ENCODE measurements at places on chromosomes 11 and 22.

DNA sequence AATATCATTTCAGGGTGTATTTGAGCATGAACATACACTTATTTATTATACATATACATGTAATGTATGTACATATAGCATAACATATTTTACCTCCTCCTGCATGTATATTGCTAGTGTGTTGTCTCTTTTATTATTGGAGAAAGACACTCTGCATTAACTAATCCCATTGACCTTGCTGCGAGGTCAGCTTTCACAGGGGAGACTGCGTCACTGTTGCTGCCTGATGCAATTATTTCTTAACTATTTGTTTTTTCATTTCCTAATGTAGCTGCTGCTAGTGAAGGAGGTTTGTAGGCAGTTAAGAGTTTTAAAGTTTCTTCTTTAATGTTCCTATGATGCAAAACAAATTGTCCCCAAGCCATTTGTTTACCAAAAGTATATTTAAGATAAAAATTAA lies 185.4 kb upstream of the CNTN5 start:
- DNase-seq = no peak

GRCh38 chr11:7143908-7144307 lies 55.1 kb downstream of the RBMXL2 start:
- no peak for DNase-seq

DNA sequence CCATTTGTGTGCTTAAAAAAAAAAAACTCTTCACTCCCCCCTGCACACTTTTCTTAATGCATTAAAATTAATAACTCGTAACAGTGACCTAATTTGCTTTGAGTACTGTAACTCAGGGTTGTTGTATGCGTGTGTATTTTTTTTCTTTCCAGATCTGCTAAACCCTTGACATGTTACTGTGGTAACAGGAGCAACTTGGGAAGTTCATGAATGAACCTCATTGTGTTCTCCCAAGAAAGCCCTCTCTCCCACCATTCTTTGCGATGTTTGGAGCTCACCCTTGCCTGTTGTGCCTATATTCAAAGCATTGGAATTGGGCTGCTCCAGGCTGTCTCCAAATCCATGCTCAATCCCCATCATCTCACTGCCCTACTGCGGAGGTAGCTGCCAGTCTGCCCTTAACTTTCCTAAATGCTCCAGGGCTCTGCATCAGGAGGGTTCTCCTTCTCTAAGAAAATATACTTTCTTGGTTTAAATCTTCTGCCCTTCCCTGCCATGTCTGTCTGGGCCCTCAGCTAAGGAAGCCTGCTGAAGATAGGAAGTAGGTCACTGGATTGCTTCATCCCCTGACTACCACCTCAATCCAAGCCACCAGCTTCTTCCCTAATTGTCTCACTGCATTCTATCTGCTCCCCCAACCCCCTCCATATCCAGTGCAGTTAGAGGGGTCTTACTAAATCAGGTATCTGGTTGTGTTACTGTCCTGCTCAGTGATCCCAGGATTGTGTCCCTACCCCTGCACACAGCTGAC lies 70.3 kb downstream of the KIRREL3 start:
- no peak for DNase-seq

- no peak for DNase-seq
These were observed 110.1 kb downstream of the RPL27A start for GRCh38 chr11:8792710-8793109.

GRCh38 chr11:30855383-30856006 lies 269.3 kb upstream of the MPPED2 start:
- DNase-seq = no peak

DNA sequence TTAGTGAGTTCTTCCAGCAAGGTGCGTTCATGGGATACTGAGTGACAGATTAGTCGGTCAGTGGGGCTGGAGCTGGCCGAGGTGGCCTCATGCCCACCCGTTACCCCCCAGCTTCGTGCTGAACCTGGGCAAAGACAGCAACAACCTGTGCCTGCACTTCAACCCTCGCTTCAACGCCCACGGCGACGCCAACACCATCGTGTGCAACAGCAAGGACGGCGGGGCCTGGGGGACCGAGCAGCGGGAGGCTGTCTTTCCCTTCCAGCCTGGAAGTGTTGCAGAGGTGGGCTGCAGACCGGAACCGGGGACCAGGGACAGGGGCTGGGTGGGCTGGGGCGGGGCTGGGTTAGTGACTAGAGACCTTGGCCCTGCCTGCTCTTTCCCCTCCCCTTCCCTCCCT lies 2.9 kb downstream of the LGALS1 start:
- DNase-seq = no peak

DNA sequence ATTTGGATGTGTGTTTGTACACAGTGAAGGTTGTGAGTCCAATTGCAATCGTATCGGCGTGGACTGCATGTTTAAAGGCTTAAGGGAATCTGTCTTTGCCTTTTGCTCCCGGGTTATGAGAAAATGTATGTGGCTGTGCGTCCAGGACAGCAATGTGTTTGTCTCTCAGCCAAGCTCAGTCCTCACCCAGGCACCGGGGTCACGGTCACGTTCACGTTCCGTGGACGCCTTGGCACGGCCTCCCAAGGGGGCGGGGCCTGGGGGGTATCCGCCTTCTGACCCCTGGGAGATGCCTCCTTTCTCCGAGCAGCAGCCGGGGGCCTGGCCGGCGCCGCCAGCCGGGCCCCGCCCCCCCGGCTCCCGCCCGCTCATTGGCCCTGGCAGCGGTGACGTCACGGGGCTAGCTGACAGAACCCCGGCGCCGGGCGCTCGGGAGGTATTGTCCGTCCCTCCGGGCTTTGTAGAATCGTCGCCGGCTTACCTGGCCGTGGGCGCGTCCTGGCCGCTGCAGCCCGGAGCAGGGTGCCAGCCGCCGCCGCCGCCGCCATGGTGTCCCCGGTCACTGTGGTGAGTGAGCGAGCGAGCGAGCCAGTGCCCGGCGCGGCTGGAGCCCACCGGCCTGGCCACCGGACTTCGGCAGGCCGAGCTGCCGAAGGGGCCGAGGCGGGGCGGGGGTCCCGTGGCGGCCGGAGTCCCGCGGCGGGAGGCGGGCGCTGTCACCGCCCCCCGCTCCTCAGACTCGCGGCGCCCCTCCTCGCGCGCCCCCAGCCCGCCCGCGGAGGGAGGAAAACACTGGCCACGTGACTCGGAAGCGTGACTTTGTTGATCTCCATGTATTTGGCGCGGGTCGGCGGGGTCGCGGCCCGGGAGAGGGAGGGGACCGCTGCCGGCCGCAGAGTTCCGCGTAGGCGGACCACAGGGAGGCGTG lies at the start of gene TMEM86A:
Gene TMEM86A (plus strand): TSS at position 439 of the 928 bp plus-strand sequence. CDS start 108 bp downstream, at position 547.
- DNase-seq = peak; percentile 90

GRCh38 chr22:35959121-35959800 lies 69.4 kb downstream of the RBFOX2 start:
- DNase-seq = no peak

DNA sequence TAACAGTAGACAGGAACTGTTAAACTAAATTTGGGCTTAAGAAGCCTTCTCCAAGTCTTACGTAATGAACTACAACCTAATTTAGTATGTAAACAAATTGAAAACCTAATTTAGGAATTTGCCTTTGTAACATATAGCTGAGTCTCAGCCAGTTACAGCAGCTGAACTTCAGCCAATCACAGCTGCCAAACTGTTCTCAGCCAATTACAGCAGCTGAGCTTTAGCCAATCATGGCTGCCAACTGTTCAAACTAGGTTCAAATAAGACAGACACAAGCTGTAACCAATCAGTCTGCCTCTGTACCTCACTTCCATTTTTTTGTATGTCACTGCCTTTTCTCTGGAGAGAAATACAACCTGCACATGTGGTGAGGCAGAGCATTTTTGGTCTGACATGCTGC lies 95.0 kb upstream of the CD44 start:
- no peak for DNase-seq

GRCh38 chr11:9573775-9574621 lies 528 bp downstream of the WEE1 start:
- DNase-seq = peak; percentile 8

DNA sequence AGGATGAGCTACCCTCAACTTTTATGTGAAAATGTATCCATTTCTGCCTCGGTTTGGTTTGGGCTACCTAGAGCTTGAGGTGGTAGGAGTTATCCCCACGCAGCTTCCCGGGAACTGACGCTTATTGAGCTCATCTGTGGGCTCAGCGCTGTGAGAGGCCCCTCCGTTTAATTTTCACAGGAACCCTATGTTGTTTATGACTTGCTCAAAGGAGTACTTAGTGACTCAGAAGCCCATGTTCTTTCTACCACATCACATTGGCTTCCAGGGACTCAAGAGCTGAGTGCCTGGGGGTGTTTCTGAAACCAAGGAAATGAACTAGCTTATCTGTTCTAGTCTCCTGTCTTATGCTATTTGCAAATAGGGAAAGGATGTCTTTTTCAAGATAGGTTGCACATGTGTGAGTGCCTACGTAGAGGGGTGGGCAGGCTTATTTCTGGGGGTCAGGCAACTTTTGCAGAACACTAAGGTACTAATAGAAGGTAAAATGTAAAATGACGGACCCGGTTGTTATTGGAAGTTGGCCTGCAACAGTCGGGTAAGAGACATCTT lies 40.5 kb downstream of the MICAL2 start:
- no peak for DNase-seq

- no peak for DNase-seq
These were observed 137.1 kb downstream of the NECTIN1 start for GRCh38 chr11:119591836-119592310.

GRCh38 chr22:33923033-33923432 lies 2.8 kb upstream of the LARGE1 start:
- no peak for DNase-seq

All from T-helper 9 cell (primary cell).